Right atrium auricular region (tissue), 2 donors: ENCODE measurements at places on chromosomes 1 and 21. TPM values are rescaled to one million over a fixed set of nuclear protein-coding genes. Genes with fewer than 3 reads are reported as not detected.

The HYI gene
- total RNA-seq, result 17.3 TPM

The SMCP gene
- not detected for total RNA-seq

The SV2A gene
- total RNA-seq, result 6.3 TPM

The CCDC17 gene
- 0.52 TPM for total RNA-seq

The PTGFR gene
- 1.6 TPM for total RNA-seq

The CCT3 gene
- total RNA-seq, result 146 TPM

The HTR6 gene
- not detected for total RNA-seq

The OR6N1 gene
- not detected for total RNA-seq

The LCA5L gene
- 0.26 TPM for total RNA-seq

The VSIG8 gene
- total RNA-seq, result not detected

The C1orf167 gene
- total RNA-seq, result 1.7 TPM

DNA sequence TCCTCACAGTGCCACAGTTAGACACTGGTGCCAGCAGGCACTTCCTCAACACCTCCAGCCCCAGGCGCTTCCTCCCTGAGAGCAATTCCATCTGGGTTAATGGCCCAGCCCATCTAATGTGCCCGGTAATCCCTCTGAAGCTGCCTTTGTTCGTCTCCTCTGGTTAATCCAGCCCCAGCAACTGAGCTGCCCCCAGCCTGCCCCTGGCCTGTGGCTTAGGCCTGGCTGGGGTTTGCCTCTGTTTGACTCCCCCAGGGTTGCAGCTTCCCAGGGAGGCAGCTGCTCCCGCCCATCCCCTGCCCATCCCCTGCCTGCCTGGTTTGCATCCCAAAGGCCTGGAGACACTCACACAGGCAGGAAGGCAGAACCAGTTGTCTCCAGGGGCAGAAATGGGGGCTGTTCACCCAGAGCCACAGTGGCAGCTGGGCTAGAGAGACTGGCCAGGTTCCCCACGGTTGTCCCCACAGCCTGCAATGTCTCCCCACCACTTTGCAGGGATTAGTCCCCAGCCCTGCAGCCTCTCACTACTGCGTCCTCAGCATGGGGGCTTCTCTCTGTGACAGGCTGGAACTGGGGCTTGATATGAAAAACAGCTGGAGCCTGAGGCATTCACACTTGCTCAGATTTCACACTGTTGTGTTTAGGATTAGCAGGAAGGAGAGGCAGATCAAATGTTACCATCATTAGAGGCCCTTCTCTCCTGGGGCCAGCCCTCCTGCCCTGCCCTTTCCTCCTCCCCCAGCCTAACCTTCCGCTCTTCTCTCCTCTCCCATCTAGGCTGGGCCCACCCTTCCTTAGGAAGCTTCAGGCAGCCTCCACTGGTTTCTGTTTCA lies 120.2 kb downstream of the TLR5 start:
- no peak overlapping the region for H3K4me3 ChIP-seq
- H3K4me1 ChIP-seq, result no peaks in the 10 kb centered on the region
- H3K27me3 ChIP-seq, result no peaks in the 10 kb centered on the region
- no peaks in the 10 kb centered on the region for H3K36me3 ChIP-seq
- peak overlapping the region; percentile 21 for H3K27ac ChIP-seq

- H3K4me3 ChIP-seq, result no peak overlapping the region
- H3K27me3 ChIP-seq, result no peaks in the 10 kb centered on the region
- no peak for DNase-seq
- H3K36me3 ChIP-seq, result no peaks in the 10 kb centered on the region
Measured at GRCh38 chr1:7351649-7352048, 419.4 kb upstream of the VAMP3 start.

DNA sequence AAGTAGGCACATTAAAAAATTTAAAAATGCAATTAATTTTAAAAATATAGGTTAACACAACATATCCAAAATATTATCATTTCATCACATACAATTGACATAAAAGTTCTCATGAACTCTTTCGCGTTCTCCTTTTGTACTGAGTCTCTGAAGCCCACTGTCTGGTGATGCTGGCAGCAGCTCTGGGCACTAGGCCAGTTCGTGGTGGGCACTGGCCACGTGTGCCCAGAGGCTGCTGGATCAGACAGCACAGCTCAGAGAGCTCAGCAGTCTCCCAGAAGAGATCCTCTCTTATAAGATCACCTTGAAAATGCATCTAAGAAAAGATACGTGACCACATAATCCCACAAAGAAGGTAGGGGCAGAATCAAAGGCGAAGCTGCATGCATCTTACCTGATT lies 9.9 kb downstream of the CEP104 start:
- no peak for DNase-seq
- peaks cover 46% of the 10 kb centered on the region for H3K36me3 ChIP-seq
- H3K27me3 ChIP-seq, result no peaks in the 10 kb centered on the region
- no peaks in the 10 kb centered on the region for H3K4me1 ChIP-seq

GRCh38 chr1:225349826-225350225 lies 78.0 kb downstream of the LBR start:
- no peaks in the 10 kb centered on the region for H3K36me3 ChIP-seq
- H3K27me3 ChIP-seq, result no peaks in the 10 kb centered on the region
- H3K4me1 ChIP-seq, result no peaks in the 10 kb centered on the region
- no peak for DNase-seq
- H3K27ac ChIP-seq, result no peak overlapping the region
- no peak overlapping the region for H3K4me3 ChIP-seq

- H3K27me3 ChIP-seq, result no peaks in the 10 kb centered on the region
- H3K4me3 ChIP-seq, result no peak overlapping the region
- H3K4me1 ChIP-seq, result no peaks in the 10 kb centered on the region
- no peaks in the 10 kb centered on the region for H3K36me3 ChIP-seq
- H3K27ac ChIP-seq, result no peak overlapping the region
Measured at GRCh38 chr1:112332176-112333150, 63.6 kb upstream of the CTTNBP2NL start.

DNA sequence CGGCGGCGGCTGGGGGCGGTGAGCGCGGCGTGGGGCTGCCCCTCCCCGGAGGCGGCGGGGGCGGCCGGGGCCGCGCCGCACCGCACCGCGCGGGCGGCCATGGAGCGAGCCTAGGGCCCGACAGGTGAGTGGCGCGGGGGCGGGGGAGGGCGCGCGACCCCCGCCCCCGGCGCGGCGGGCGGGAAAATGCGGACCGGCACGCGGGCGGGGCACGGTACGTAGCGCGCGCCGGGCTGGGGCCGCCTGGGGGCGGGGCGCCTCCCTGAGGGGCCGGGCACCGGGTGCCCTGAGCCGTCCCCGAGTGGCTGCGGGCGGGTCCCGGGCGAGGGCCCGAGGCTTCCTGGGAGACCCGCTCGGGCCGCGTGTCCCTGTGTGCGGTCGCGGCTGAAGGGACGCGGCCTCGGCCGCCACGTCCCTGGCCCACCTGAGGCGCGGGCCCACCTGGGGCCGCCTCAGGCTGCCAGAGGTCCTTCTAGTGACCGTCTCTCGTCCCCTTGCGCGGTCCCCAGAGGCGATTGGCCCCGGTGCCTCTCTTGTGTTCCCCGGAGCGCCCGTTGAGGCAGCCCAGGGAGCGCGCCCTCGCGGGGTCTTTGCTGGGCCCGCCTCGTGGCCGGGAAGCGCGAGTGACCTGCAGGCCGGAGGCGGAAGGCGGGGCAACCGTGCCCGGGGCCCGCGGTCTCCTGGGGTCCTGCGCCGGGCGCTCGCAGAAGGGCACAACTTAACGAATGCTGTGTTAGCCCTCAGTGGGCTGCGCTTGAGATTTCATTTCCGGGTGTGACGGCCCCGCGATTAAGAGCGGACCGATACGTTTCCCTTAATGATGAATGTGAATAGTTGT lies 500 bp downstream of the FAM20B start:
- H3K4me1 ChIP-seq, result peaks cover 36% of the 10 kb centered on the region
- no peaks in the 10 kb centered on the region for H3K36me3 ChIP-seq
- no peaks in the 10 kb centered on the region for H3K27me3 ChIP-seq

DNA sequence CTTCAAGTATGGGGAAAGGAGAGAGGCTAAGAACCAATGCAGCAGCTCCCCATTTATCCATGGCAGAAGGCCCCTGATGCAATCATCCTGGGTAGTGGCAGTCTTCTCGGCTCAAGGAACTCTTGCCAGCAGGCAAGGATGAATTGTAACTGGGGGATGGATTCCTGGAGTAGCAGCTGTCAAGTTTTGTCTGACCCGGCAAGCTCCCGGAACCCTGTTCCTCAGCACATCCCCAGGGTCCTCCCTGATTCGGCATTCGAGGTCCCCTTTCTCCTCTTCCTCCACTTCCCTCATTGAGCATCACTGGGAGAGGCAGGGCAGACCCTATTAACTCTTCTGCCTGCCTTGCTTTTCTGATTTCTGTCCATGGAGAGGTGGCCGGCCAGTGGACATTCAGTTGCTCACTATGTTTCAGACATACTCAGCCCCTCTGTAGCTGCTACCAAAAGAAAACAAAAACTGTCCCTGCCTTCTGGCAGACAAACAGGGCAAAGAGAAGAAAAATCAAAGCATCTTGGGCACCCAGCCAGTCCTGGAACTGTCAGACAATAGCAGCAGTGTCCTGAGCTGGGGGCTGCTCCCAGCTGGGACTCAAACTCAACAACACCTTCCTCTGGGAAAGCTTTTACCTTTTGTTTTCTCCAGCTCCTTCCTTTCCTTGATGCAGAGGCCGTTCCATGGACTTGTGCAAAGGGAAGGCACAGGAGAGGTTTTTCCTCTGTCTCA lies 5.6 kb upstream of the PTCH2 start:
- peaks cover 9% of the 10 kb centered on the region for H3K36me3 ChIP-seq
- H3K4me1 ChIP-seq, result no peaks in the 10 kb centered on the region
- no peak for DNase-seq
- H3K4me3 ChIP-seq, result no peak overlapping the region
- H3K27ac ChIP-seq, result no peak overlapping the region

- no peak for DNase-seq
- no peak overlapping the region for H3K4me3 ChIP-seq
- H3K4me1 ChIP-seq, result no peaks in the 10 kb centered on the region
Measured at GRCh38 chr1:66652556-66652955, 99.7 kb upstream of the DYNLT5 start.

DNA sequence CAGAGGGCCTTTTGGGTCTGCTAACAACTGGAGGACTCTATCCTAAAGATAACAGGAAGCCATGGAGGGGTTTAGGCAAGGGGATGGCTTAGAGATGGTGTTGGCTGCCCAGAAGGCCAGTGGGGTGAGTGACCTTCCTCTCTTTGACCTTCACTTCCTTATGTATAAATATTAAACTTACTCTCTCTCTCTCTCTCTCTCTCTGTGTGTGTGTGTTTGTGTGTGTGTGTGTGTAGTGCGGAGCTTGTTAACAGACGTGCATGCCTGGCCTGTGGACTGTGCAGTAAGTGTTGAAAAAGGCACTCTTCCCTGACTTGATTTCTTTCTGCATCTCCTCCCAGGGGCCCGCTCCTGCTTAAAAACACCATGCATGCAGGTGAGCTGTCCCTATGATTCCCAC lies 10.0 kb downstream of the MROH7 start:
- no peak for DNase-seq
- H3K4me3 ChIP-seq, result no peak overlapping the region
- H3K27me3 ChIP-seq, result no peaks in the 10 kb centered on the region
- H3K4me1 ChIP-seq, result no peaks in the 10 kb centered on the region

DNA sequence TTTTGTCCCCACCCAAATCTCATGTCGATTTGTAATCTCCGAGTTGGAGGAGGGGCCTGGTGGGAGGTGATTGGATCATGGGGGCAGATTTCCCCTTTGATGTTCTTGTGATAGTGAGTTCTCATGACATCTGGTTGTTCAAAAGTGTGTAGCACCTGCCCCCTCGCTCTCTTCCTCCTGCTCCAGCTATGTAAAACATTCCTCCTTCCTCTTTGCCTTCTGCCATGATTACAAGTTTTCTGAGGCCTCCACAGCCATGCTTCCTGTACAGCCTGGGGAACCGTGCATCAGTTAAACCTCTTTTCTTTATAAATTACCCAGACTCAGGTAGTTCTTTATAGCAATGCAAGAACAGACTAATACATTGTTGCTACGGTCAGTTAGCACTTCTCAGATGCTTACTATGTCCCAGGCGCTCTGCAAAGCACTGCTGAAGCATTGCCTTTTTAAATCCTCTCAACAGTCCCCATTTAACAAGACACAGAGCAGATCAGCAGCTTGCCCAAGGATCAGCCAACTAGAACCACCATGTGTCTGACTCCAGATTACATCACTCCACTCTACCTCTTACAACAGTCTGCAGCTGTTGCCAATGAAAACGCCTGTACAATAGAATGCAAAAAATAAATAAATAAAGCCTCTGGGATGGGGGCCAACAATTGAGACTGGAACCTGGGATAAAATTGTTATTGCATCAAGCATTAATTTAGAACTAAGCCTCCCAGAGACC lies 52.4 kb upstream of the USP1 start:
- H3K4me1 ChIP-seq, result no peaks in the 10 kb centered on the region
- H3K27ac ChIP-seq, result no peak overlapping the region
- H3K4me3 ChIP-seq, result no peak overlapping the region
- no peaks in the 10 kb centered on the region for H3K27me3 ChIP-seq

GRCh38 chr1:181141431-181141910 lies 53.0 kb downstream of the IER5 start:
- no peaks in the 10 kb centered on the region for H3K27me3 ChIP-seq
- peak; percentile 73 for DNase-seq
- H3K4me1 ChIP-seq, result no peaks in the 10 kb centered on the region
- no peak overlapping the region for H3K27ac ChIP-seq
- H3K4me3 ChIP-seq, result no peak overlapping the region

DNA sequence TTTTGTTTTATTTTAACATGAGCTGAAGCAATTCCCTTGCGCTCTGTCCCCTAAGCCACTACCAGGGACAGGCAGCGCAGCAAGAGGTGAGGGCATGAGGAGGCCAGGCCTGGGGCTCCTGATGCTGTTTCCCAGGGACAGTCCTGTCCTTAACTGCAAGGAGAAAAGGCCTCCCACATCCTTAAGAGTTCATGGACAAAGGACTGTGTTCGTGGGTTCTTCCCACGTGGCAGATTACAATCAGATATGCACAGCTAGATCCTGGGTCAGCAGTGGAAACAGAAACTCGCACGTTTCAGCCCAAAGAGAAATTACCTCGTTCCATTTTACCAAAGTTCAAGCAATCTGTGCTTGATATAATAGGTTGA lies 85.8 kb downstream of the MIS18A start:
- H3K4me3 ChIP-seq, result no peak overlapping the region
- no peak for DNase-seq
- H3K4me1 ChIP-seq, result no peaks in the 10 kb centered on the region
- no peaks in the 10 kb centered on the region for H3K27me3 ChIP-seq
- H3K27ac ChIP-seq, result no peak overlapping the region

- H3K4me3 ChIP-seq, result no peak overlapping the region
- H3K36me3 ChIP-seq, result peaks cover 20% of the 10 kb centered on the region
- H3K27ac ChIP-seq, result no peak overlapping the region
- peak; percentile 32 for DNase-seq
Measured at GRCh38 chr1:230249695-230250480, 176.2 kb downstream of the PGBD5 start.

DNA sequence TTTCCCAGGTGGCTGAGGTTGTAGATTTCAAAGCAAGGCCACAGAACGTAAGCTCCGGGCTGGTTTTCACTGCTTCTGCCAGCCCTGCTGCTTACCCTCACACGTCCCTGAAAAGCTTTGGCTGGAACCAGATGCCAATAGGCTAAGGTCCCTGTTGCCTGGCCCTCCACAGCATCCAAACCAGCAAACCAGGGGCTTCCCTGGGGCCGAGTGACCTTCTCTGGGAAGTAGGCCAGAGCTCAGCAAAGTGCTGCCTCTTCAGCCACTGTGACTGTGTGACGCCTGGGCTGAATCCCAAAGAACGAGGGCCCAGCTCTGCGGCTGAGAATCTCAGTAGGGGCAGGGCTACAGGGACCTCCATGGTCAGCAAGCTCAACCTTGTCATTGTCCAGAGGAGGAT lies 28.9 kb upstream of the RBM15 start:
- H3K27ac ChIP-seq, result no peak overlapping the region
- H3K36me3 ChIP-seq, result no peaks in the 10 kb centered on the region
- peaks cover 23% of the 10 kb centered on the region for H3K4me1 ChIP-seq
- DNase-seq, result no peak
- H3K4me3 ChIP-seq, result no peak overlapping the region

GRCh38 chr1:98025858-98026257 lies 105.0 kb upstream of the DPYD start:
- no peak for DNase-seq
- H3K36me3 ChIP-seq, result no peaks in the 10 kb centered on the region
- H3K27me3 ChIP-seq, result no peaks in the 10 kb centered on the region
